ENCODE measurements at places on chromosomes 7 and 10.

DNA sequence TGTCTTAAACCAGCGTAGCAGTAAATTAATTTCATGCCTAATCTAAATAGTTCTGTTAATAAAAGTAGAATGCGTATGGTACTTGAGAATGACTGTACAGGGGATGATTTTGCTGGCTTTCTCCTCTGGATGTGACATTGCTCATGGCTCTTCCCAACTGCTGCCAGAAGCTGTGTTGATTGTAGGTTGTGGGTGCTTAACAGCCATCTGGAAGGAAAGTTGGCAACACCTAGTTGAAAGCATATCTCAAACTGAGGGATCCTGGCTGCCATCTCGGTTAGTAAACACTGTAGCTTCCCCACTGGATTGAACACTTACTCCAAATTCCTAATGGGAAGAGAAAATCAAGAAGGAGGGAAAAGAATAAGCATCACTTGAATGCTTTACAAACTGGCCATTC is 130.9 kb downstream of the NXPH1 start:
- DNase-seq: no peak

DNA sequence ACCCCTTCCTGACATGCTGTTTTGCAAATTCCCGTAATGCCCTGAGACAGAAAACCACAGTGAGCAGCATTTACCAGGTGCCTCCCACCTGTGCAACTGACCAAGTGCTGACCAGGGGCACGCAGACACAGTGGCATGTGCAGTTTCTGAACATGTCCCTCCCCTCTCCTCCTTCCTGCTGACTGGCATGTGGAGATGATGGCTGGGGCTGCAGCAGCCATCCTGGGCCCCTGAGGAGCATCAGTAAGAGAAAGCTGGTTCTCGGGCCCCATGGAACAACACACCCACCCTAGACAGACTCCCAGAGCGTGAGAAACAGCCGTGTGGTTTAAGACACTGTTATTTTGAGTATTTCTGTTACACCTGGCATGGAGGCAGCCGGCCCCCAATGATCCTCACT is 66.2 kb upstream of the PDGFA start:
- no peak for DNase-seq

GRCh38 chr10:78552261-78552811 is 516.4 kb upstream of the ZMIZ1 start:
- DNase-seq: peak; percentile 84

- peak; percentile 96 for DNase-seq
Measured at GRCh38 chr10:99976886-99977665, 32.7 kb downstream of the DNMBP start.

DNA sequence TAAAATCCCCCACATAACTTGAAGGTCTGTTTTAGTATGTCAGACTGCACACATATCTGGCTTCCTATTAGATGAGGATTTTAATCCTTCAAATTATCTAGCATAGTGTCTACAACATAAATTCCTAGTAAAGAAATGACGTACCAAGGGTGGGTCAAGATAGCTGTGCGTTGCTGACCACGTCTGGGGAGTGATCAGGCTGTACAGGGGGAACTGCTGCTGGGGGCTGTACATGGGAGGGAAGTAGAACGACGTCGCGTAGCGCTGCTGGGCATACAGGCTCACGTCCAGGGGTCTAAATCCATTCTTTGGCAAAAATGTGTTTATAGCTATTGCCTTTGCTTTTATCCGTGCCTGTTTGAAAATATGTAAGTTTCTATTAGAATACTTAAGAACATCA is 102.3 kb downstream of the LARP4B start:
- DNase-seq: no peak

- no peak for DNase-seq
Measured at GRCh38 chr7:72297636-72298035, 114.5 kb downstream of the CALN1 start.

- DNase-seq: no peak
Measured at GRCh38 chr7:1853986-1854865, 184.1 kb downstream of the ELFN1 start.

DNA sequence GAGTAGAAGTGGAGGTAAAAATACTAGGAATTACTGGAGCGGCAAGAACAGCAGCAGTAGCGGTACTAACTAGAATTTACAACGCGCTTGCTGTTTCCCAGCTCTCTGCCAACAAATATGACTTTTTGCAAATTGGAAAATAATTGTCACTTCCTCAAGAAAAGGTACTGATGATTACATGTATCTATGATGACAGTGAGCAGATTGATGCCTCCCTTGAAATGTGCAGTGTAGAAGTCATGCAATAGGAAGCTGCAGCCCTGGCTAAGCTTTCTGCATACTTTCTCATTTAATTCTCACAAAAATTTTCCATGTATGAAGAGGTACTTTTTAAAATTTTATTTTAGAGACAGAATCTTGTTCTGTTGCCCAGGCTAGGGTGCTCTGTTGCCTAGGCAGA is 49.9 kb downstream of the ANK3 start:
- DNase-seq: peak; percentile 12

DNA sequence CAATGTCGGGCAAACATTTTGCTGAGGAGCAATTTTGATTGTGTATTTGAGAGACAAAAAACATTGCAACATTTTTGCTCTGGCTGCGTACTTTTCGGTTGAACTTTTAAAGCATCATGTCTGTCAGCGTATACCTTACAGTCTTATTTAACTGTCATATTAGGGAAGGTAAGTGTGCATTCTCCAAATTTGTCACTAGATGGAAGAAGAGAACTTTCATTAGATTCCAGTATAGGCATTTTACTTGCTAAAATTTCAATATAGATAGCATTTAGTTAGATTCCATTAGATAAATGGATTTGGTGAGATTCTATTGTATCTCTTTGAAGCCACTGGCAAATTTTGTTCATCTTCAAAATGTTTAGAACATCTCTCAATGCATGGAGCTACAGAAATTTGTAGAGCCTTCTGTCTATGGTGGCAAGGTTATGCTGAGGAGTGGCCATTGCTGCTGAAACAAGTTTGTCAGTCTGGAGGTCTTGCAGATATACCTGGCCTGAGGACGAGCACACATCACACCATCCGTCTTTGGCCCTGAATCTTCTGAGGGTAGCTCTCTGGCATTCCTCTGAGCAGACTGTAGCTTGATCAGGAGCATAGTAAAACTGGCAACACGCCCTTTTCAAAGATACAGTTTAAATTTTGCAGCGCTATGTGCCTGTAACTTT is 437.5 kb upstream of the MBL2 start:
- peak; percentile 10 for DNase-seq

- DNase-seq: no peak
Measured at GRCh38 chr10:33304423-33305225, 29.8 kb downstream of the NRP1 start.

- DNase-seq: no peak
Measured at GRCh38 chr7:112135815-112136214, 70.4 kb downstream of the DOCK4 start.

DNA sequence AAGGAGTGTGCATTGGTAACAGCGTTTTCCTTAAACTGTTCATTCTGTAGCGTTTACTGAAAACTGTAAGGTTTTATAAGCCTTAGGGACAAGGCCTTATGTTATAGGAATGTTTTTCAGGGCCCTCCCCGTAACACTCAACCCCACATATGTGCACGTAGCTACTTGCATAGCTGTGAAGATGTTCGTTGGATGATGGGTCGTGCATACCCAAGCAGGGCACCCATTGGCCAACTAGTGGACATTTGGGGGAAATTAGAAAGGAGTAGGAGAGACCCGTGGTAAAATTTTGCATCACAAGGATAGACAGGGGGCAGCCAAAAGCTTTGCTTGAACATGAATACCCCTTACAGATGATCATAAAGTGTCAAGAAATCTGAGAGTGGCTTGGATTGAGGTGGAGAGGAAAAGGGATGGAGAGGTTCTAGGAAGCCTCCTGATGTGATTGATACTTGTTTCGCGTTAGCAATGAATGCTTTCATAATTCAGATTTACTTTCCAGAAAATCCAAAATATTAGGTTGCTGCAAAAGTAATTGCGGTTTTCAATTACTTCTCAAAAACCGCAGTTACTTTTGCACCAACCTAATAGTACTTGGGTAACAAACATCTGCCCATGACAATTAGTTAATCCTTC is 878 bp downstream of the SEC61A2 start:
- peak; percentile 77 for DNase-seq

DNA sequence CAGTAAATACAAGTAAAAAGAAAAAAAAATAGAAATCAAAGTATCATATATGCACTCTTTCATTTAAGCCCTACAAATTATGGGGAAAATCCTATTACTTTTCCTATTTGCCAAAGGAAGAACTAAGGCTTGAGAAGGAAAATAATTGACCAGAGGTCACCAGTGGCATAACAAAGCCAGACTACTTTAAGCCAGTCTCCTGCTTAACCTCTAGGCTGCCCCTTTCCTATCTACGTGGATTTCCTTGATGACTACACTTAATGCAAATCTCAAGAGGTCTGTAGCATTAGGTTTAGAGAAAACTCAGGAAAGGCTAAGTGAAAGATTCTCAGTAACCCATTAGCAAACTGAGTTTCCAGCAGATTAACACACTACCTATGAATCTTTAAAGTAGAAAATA is 49.8 kb downstream of the TPK1 start:
- DNase-seq: no peak

- no peak for DNase-seq
Measured at GRCh38 chr7:31284106-31284505, 56.4 kb downstream of the NEUROD6 start.

DNA sequence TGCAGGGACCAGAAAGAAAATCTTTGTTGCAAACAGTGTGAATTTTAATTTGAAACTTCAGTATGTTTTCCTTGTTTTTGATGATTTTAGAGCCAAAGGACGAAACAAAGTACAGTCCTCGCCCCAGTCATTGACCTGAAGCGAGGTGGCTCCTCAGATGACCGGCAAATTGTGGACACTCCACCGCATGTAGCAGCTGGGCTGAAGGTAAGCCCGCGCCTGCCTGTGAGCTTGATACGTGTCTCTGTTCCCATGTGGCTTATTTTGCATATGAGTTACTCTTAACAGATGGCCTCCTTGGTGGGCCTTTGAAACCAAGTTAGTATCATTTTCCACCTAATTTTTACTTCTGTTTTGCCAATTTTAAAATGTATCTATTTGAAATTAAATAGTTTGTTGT is 12.3 kb downstream of the RBM17 start:
- no peak for DNase-seq

- DNase-seq: no peak
Measured at GRCh38 chr10:44807451-44807850, 103.7 kb upstream of the TMEM72 start.

DNA sequence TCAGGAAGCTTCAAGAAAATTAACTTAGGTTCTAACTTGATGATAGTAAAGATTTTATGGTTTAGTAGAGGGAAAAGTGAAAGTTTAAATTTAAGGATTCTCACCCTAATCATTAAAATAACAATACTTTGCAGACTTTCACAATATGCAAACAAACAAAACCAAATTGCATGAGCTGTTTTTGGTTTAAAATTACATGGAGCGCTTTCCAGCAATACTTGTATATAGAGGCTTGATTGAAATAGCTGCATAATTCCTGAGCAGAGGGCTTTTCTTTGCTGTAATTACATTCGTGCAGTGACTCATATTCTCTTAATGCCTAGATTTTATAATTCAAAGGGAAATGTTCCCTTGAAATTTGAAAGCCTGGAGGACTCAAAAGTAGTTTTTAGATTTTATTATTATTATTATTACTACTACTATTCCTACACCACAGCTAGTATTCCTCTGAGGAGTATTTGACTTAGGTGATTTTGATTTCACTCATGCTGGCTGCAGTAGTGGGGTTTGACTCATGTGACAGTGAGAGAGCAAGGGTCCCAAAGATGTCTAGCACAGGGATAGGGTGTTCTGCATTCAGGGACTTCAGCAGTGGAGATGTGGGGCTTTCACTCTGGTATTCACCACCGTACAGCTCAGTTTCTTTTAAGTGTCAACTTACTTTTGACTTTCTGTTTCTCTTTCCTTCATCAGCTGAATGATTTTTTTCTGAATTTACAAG is 138.1 kb downstream of the ADAM22 start:
- DNase-seq: no peak

- peak; percentile 20 for DNase-seq
Measured at GRCh38 chr7:50687575-50688225, 95.0 kb downstream of the GRB10 start.

DNA sequence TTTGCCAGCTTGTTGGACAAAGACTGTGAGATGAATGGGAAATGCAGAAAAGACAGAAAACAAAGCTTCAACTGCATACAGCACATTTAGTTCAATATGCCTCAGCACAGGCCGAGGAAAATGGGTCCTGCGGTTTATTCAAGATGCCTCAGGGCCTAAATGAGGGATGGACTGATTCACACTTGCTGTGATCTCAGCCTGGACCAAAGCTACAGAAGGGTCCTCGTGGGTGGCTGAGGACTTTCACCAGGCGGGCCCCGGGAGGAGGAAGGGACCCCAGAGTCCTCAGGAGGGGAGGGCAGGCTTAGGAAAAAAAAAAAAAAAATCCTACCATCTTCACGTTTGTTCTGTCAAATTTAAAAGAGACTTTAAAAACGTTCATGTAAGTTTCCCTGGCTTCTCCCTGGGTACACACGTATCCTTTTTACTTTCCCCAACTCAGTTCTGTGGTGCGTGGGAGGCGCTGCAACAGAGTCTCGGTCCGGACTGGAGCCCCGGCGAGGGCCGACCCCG is 624 bp upstream of the ZNF783 start:
- peak; percentile 60 for DNase-seq

- peak; percentile 62 for DNase-seq
Measured at GRCh38 chr7:29017713-29018112, 59.6 kb upstream of the TRIL start.

DNA sequence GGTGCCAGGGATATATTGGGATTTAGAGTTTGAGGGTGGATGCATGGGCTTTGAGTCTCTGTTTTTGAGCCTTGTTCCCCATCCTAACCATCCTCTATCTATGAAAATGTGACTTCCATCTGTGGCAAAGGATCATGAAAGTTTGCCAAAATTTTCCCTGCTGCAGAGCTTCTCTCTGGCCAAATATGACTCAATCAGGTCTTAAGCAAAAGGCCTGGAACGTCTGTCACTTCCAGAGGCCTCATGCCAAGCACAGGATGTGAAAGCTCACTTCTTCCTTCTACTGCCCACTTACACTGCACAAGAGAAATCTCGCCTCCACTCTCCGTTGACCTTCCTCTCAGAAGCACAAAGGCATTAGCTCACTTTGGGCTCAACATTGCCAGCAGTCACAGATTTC is 696.9 kb upstream of the NRP1 start:
- peak; percentile 69 for DNase-seq

Data from fibroblast of skin of right biceps (primary cell).